Daoy (cell line): ENCODE measurements at places on chromosomes 3 and 15. TPM values are rescaled to one million over a fixed set of nuclear protein-coding genes. Genes with fewer than 3 reads are reported as not detected.

Gene STRC
- total RNA-seq = not detected in 2 replicates

Gene SCN11A
- not detected in 2 replicates for total RNA-seq

Gene KIF15
- total RNA-seq = 20.4 and 38.3 TPM in 2 replicates

Gene MKRN3
- total RNA-seq = 12.1 and 15.0 TPM in 2 replicates

Gene TPRA1
- total RNA-seq = 33.5 and 41.0 TPM in 2 replicates

DNA sequence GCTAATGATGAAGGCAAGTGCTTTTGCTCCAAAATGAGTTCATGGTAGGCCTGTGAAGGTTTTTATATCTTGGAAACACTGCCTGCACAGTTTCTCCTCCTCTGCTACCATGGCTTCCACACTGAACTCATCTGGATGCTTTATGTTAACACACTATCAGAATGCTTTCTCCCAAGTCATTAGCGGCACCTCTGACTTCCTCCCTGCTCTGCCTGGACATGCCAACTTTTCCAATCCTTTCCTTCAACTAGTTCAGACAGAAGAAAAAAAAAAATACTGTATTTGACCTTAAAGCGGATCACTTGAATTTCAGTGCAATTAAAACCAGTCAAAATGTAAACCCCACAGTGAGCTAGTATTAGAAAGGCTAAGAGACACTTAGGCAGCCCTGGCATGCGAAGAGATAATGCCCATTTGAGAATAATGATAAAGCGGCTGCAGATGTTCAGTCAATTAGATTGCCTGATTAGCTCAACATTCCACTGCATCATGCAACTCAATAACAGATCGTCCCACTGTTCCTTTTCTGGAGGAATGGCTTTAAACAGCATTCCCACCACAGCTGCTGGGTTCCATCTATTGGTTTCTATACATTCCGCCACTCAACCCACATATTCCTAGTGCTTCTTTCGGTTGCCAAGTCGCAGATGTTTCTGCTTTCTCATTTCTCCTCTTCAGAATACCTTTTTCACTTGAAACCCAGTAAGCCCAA, 51.7 kb downstream of the CNTN3 start:
- no peak for DNase-seq

- DNase-seq = peak; percentile 57
Observed at GRCh38 chr3:10753964-10754363, 62.1 kb upstream of the SLC6A11 start.

- no peak for DNase-seq
Observed at GRCh38 chr15:68618394-68618793, 39.6 kb downstream of the CORO2B start.

DNA sequence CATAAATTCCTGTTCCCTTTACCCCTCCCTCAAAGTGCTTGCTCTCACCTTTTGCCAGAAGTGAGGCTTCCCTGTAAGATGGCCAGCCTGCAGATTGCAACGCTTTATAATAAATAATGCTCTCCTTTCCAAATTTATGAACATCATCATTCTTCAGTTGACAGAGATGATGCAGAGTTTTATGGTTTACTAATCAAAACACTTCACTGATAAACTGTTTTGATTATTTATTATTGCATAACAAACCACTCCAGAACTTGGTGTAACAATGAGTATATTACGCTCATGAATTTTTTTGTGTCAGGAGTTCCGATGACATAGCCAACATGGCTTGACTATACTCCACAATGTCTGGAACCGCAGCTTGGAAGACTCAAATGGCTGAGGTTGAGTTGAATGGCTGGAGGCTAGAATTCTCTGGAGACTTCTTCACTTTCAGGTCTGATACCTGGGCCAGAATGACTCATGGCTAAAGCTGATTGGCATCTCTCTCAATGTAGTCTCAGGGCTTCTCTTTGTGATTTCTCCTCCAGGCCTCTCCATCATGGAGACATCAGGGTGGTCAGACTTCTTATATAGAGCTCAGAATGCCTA, 27.3 kb upstream of the TGFBR2 start:
- no peak for DNase-seq

DNA sequence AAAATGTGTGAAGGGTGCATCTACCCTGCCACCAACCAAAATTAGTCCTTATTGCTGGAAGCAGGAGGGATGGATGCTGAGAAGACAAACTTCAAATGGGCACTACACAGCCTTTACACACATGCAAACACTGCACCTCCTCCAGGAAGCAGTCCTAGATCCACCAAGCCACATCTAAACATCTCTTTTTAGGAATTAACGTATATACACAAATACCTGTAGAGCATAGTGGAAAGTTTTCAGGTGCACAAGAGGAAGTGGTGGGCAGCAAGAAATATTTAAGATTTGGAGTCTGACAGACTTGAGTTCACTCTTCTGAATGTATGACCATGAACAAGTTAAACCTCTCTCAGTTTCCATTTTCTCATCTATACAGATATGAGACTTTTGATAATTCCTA, 456.6 kb upstream of the PROK2 start:
- no peak for DNase-seq

GRCh38 chr15:101437618-101438481, 51.7 kb downstream of the PCSK6 start:
- DNase-seq = no peak

GRCh38 chr3:9876991-9877390, 3.1 kb downstream of the CIDEC start:
- no peak for DNase-seq

DNA sequence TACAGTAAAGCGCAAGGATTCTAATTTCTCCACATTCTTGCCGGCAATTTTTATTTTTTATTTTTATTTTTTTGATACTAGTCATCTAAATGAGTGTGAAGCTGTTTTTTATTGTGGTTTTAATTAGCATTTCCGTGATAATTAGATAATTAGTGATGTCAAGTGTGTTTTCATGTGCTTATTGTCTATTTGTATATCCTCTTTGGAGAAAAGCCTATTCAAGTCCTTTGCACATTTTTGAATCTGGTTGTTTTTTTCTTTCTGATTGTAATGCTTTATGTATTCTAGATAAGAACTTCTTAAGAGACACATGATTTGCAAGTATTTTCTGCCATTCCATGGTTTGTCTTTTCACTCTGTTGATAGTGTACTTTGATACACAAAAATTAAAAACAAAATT, 16.1 kb downstream of the CTDSPL2 start:
- no peak for DNase-seq

GRCh38 chr15:92900731-92901071, 577 bp downstream of the CHD2 start:
- no peak for DNase-seq

GRCh38 chr3:165728924-165729323, 108.3 kb downstream of the BCHE start:
- no peak for DNase-seq

DNA sequence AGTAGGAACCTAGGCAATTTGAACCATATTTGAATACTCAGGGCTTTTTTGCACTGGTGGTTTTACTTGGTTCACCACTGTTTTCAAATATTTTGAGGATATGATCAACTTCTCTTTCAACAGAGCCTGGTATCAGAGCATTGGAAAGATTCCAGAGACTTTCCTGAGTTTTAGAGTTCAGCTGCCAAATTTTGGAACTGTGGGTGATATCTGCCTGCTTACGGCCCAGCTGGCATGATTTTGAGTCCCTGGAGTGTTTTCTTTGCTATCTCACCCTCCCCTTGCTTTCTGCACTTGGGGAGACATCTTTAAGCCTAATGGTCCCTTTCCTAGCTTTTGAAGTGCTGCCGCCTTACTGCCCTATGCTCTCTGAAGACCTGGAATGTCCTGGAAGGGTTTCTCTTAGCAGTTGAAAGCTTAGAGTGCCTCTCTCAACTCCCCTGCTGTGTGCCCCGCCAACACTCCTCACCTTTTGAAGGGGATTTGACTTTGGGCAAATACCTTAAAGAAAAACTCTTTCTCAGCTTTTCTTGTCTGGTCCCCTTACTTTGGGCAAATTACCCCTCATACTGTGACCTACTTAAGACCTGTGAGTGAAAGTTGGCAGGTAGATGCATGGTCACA, 539.1 kb downstream of the MFSD1 start:
- no peak for DNase-seq
